ENCODE measurements at places on chromosomes 6 and 20. TPM values are rescaled to one million over a fixed set of nuclear protein-coding genes. Genes with fewer than 3 reads are reported as not detected.

- DNase-seq, result no peak
- H3K4me1 ChIP-seq, result no peaks in the 10 kb centered on the region
- H3K36me3 ChIP-seq, result no peaks in the 10 kb centered on the region
- no peaks in the 10 kb centered on the region for H3K27me3 ChIP-seq
- no peak overlapping the region for H3K27ac ChIP-seq
Observed at GRCh38 chr20:19937218-19937617, 79.9 kb upstream of the NAA20 start.

DNA sequence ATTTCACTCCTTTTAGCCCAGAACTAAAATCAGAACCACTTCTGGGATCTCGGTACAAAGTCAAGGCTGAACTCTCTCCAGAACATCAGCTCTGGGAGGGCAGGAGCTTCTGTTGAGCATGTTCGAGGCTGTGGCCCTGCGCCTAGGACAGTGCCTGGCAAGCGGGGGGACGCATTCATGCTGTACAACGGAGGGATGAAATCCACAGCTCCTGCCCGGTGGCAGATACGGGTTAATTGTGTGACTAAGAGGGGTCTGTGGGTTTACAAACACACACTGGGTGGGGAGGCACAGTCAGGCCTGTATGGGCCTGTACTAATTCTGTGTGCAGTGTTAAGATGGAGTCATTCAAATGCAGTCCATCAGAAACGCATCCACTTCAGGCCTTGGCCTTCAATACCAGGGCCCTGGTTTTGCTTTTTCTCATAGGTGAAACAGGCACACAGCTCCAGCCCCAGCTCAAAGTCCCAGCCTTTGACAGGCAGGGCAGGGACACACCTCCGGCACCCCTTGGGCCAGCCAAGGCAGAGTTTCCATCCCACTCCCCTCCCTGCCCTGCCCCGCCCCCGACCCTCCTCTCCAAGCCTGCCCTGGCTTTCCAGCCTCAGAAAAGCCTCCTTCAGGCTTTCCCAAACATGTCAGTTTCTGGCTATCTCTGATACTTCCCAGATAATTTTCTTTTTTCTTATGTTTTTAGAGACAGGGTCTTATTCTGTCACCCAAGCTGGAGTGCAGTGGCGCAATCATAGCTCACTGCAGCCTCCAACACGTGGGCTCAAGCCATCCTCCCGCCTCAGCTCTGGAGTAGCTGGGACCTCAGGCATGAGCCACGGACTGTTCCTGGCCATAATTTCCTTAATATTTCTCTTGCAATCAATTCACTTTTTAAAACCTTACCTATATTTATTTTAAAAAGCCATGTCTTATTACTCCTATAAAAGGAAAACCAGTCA is 109.8 kb downstream of the SULF2 start:
- H3K27ac ChIP-seq, result no peak overlapping the region
- H3K4me1 ChIP-seq, result no peaks in the 10 kb centered on the region
- no peak overlapping the region for H3K4me3 ChIP-seq
- no peak for DNase-seq
- H3K36me3 ChIP-seq, result no peaks in the 10 kb centered on the region

TOX2 gene
- 2.3 TPM for total RNA-seq

DNA sequence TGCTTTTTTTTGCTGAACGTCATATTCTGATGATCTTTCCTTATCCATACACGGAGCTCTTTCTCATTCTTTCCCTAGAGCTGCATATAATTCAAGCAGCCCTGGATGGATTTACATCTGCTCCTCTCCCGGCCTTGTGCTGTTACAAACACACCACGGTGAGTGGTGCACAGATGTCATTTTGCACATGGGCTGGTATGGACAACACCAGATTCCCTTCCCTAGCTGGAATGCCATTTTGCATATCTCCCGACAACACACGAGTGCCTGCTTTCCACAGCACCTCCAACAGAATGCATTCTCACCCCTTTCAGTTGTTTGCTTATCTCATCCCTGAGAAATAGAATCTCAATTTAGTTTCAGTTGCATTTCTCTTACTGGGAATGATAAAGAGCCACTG is 69.5 kb upstream of the AFDN start:
- H3K4me3 ChIP-seq, result no peak overlapping the region
- peaks cover 13% of the 10 kb centered on the region for H3K4me1 ChIP-seq
- no peak overlapping the region for H3K27ac ChIP-seq
- no peaks in the 10 kb centered on the region for H3K27me3 ChIP-seq

GRCh38 chr6:75206576-75207342 is 906 bp upstream of the COL12A1 start:
- H3K4me1 ChIP-seq, result peaks cover 48% of the 10 kb centered on the region
- DNase-seq, result no peak
- H3K36me3 ChIP-seq, result no peaks in the 10 kb centered on the region
- no peak overlapping the region for H3K27ac ChIP-seq
- no peak overlapping the region for H3K4me3 ChIP-seq

DNA sequence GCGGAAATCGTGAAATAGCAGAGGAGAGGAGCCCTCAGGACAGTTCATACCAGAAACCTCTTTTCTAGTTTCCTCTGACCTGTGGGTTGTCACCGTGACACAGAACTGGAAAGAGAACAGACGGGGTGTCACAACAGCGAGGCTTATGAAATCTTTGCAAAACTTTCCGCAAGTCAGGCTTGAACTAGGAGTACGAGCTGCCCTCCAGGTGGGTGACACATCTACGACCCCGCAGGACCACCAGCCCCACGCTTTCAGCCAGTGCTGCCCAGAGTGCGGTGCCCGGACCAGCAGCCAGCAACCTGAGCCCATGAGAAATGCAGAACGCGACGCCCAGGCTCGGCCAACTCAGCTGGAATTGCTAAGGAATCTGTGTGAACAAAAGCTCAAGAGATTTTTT is 30.8 kb downstream of the WRNIP1 start:
- no peaks in the 10 kb centered on the region for H3K4me1 ChIP-seq
- no peaks in the 10 kb centered on the region for H3K36me3 ChIP-seq
- H3K27me3 ChIP-seq, result no peaks in the 10 kb centered on the region
- no peak overlapping the region for H3K27ac ChIP-seq
- no peak for DNase-seq
- H3K4me3 ChIP-seq, result no peak overlapping the region

DNA sequence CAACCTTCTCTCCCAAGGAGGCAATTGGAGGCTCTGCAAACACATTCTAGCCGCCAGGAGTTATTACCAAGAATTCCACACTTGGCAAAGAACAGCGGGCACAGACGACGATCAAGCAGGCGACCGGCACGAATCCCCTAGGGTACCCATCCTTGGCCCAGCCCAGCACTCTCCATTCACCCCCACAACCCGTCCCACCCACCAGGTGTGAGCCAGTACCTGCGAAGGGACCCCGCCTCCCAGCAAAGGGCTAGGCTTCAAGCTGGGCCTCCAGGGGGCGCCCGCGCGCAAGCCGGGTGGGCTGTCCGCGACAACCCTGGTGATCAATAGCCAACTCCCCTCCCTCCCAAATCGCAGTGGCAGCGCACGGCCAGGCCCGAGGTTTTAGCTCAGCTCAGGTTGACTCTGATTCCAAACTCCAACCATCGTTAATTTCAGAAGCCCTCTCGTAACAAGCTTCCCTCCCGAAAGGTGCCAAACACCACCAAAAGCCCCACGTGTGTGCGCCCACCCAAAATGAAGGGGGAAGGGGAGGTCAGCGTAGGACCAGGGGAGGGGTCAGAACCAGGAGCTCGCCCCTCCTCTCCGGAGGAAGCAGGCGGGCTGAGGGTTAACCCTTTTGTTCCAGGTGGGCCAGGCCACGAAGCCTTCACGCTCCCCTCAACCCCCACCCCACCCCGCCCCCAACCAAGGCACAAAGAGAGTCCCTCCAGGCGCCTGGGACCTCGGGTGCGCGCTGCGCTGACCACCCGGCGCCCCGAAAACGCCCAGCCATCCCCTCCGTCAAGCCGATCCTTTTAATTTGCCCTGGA is 2.1 kb downstream of the SALL4 start:
- peak overlapping the region; percentile 49 for H3K4me3 ChIP-seq
- no peak overlapping the region for H3K27ac ChIP-seq
- no peaks in the 10 kb centered on the region for H3K4me1 ChIP-seq
- H3K27me3 ChIP-seq, result no peaks in the 10 kb centered on the region

- H3K4me1 ChIP-seq, result no peaks in the 10 kb centered on the region
- no peak for DNase-seq
- no peaks in the 10 kb centered on the region for H3K36me3 ChIP-seq
- no peak overlapping the region for H3K4me3 ChIP-seq
- no peak overlapping the region for H3K27ac ChIP-seq
- H3K27me3 ChIP-seq, result no peaks in the 10 kb centered on the region
Observed at GRCh38 chr6:139539852-139540251, 165.4 kb upstream of the CITED2 start.

DNA sequence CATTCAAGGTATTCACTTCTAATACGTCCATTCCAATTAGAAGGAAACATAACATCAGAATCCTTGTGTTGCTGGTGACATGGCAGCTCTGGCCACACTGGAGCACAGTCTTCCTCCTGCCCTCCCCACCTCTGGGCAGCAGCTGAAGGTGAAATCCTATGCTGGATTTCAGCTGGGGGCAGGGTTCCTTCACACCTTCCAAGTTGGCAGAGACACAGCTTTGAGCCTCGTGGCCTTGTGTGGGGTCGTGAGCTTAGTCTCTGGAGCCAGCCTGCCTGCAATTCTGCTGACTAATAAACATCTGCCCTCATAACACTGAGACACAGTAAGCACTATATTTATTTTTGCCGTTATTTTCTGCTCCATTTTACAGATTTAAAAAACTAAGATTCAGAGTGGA is 218.9 kb upstream of the RIN2 start:
- no peak for DNase-seq
- H3K27ac ChIP-seq, result no peak overlapping the region
- H3K4me1 ChIP-seq, result no peaks in the 10 kb centered on the region
- no peak overlapping the region for H3K4me3 ChIP-seq
- H3K36me3 ChIP-seq, result no peaks in the 10 kb centered on the region

DNA sequence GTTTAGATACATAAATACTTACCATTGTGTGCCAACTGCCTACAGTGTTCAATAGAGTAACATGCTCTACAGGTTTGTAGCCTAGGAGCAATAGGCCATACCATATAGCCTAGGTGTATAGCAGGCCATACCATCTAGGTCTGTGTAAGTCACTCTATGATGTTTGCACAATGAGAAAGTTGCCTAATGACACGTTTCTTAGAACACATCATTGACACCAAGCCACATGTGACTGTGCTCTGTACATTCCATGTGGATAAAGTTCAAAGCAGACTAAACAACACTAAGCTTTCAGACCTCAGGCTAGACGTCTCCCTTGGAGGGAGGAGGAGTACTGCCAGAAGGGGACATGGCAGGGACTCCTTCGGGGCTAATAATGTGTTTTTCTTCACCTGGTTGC is 93.6 kb downstream of the KIF16B start:
- H3K27ac ChIP-seq, result no peak overlapping the region
- no peaks in the 10 kb centered on the region for H3K27me3 ChIP-seq
- no peak for DNase-seq
- H3K4me1 ChIP-seq, result no peaks in the 10 kb centered on the region

All from right lobe of liver (tissue), 6 donors.